Stimulated activated CD4-positive, alpha-beta T cell treated with anti-CD3 and anti-CD28 coated beads, Interleukin-1b, Interleukin-23, amount 100 ng/mL, for 24 hours (primary cell): ENCODE measurements at places on chromosomes 3 and 15.

GRCh38 chr15:88541709-88542341 lies 4.7 kb downstream of the DET1 start:
- DNase-seq = no peak

GRCh38 chr3:180332608-180333007 lies 269.4 kb upstream of the TTC14 start:
- no peak for DNase-seq

DNA sequence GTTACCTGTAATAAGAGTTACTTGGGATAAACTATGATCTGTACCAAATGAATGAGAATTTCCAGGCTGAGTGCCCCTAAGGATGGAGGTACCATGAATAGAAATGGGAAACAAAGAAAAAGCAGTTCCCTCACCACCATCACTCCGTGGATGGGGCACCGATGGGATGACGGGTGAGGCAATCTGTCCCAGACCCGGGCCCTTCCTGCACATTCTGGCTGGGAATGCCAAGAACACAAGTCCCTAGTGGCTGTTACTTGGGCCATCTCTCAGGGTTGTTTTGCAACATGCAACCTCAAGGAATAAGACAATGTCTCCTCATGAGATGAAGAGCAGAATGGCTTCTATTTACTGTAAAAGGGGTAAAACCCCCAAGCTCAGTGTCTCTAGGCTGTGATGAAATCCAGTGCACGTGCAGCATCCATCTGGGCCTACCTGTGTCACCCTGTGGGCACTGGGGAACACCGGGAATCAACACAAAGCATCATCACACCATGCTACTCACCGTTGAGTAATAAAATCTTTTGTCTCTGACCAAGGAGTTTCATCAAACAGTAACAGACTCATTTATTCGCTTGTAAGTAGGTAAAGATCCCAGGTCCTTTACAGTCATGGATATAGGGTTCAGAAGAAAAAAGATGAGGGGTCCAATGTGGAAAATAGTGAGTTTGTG lies 22.3 kb downstream of the GNB4 start:
- no peak for DNase-seq

DNA sequence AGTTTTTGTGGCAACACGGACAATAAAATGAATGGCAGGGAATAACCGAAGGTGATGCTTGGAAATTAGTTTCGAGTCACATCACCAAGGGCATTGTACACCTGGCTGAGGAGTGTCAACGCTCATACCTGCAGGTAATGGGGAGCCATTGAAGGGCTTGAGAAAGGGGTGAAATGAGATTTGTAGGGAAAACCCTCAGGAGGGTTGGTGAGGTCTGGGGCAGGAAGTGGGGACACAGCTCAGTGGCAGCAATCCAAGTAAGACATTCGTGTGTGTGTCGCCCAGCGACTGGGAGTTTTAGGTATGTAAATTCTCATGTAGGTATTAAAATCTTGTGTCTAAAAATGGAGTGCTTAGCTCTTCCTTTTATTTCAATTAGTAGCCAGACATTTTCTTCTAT lies 14.3 kb downstream of the PARP14 start:
- DNase-seq = no peak

DNA sequence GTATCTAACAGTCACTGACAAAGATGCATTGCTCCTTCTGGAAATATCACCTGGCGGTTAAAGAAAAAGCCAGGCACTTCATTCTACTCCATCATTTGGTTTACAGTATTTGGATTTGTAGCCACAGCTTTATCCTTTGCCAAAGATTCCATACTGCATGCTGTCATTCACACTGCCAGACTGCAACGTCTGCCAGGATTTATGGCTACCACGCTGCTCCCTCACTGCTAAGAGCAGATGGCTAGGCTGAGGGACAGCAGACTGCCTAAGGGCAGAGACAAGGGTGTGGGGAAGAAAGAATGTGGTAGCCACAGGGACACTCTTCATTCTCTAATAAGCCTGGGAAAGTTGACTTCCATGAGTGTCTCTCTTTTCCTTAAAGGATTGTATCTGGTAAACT lies 1047.0 kb downstream of the TUSC7 start:
- no peak for DNase-seq

DNA sequence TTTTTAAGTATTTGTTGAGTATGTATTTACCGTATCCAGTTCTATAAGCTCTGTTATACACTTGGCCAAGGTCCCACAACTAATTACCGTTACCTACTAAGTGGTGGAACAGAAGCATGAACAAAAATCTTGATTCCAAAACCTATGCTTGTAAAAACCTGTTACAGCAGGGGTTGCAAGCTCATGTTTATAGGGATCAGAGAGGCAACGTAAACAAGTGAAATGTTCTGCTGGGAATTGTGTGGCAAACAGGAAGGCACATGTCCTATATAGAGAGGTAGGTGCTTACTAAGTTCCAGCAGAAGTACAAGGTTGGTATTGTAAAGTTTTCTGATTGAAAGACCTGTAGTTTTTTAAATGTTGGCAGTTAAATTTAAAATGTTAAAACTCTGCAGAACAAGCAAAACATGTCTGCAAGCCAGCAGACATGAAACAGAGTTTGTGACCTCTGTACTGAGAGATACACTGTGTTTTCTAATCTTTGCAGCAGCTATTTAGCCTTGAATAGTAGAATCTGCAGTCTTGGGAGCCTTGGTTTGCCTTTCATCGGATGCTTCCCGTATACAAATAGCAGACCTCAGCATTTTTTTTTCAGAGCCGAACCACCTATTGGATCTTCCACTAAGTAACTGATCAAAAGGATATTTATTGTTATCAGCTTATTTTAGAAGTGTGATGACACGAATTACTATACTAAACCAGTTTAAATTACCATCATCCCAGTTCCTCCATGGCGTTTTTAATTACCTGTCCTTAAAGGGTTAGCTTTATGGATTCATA lies 11.4 kb downstream of the IREB2 start:
- DNase-seq = no peak

DNA sequence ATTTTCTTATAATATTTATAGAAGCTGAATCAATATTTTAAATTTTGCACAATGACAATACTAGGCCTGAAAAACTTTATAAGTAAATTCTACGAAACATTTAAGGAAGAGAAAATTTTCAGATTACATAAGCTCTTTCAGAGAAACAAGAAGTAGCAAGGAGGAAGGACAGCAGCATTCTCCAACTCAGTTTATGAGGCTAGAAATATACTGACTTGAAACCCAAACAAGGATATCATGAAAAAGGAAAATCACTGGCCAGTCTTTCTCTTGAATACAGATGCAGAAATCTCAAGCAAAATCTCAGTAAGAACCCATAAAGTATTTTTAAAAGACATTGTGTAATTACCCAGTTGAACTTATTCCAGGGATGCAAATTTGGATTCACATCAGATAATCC lies 121.3 kb downstream of the STAC start:
- DNase-seq = no peak

DNA sequence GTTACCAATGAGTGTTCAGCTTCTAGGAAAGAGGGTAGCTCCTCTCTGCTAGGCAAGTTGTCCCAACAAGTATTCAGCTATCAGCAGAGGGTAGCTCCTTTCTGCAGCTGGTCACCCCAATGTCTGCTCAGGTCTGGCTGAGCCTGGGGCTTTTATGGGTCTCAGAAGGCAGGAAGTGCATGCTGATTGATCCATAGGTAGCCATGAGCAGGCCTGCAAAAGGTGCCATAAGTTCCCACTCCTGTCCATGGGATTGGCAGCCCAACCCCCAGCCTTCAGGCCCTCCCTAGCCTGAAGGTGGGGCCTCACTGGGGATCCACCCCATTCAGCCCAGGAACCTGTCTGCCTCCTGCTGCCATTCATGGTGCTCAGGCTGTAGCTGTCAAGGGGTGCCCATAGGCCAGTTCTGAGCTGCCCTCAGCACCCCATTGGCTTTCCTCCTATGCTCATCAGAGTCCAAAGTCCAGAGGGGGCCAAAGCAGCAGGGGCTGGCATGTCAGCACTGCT lies 34.6 kb upstream of the DNAJC13 start:
- DNase-seq = no peak

DNA sequence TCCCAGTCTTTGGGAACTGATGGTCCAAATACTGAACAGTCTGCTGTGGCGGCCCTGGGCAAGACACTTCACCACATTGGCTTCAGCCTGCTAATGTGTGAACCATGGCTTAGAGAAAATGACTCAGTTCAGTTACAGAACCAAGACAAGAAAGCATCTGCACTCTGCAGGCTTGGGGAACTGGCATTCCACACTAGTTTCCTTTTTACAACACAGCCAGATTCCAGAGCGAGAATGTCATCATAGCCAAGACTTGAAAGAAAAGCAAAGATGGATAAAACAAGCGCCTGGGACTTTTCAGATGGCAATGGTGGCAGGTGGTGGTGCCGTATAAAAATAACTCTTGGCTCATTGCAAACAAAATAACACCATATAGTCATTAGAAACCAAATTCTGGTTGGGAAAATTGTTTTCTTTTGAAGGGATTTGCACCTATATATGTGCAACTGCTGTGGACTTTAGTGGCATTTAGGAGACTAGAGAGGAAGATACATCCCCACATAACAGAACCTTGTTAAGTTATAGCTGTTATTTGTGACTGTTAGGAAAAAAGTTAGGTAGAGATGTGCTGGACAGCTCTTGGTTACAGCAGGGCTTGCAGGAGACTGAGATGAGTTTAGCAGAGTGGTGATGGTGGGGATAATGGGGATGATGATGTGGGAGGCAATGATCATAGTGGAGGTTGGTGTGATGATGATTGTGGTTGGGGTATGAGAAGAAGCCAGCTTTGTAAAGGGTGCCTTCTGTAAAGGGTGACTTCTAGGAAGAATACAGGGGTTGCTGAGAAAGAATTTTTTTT lies 273.6 kb downstream of the THRB start:
- no peak for DNase-seq

GRCh38 chr15:38482572-38482971 lies 28.6 kb downstream of the FAM98B start:
- no peak for DNase-seq

DNA sequence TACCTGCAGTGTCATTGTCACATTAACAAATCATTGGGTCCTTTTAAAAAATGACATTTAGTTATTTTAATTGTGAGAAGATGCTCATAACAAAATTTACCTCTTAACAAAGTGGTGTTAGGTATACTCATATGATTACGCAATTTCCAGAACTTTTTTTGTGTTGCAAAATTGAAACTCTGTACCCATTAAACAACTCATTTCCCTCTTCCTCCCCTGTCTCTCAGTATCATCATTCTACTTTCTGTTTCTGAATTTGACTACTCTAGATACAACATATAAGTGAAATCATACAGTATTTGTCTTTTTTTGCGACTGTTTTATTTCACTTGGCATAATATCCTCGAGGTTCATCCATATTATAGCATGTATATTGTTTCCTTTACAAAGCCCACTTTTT lies 58.7 kb upstream of the CHST2 start:
- DNase-seq = no peak

DNA sequence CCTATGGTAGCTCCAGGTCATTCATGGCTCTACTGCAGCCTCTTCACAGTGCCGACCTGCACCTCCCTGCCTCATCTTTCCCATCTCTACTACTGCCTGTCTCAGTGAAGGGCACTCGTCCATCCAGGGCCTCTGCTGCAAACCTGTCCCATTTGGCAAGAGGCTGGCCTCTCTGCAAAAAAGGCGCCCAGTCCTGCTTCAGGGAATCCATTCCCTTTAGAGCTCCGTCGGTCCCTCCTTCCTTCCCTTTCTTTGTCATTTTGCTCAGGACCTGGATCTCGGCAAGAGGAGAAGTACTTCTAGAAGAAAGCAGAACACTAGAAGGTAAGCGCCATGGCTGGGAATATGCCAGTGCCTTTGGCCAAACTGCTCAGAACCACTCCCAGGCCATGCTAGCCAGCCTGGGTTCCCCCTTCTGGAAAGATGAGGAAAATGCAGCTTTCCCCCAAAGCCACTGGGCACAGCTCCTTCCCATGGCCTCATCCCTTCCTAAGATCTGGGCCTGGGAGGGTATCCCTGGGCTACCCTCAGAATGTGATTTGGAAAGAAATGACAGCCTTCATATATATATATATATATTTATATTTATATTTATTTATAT lies 6.4 kb upstream of the ISL2 start:
- DNase-seq = no peak

DNA sequence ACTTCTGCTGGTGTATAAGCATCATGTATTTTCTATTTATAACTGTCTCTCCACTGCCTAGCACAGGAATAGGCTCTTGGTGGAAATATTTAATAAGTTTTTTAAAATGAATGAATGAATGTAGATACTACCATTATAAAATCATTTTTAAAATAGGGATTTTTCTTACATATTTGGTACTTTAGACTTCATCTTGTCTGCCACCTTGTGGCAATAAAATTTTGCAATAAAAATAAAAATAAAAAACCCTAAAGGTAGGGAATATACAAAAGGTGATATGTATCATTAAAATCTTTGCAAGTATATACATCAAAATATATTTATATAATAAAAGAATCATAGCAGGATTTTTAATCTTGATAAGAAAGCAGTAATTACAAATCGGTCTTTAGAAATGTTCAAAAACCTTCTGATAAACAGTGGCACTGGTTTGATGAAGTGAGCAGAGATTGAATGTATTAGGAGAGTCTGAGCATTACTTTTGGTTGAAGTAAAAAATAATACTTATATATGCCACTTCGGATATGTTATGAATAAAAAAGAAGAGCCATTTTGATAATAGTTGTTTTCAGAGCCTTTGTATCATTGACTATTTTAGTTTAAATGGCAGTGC lies 95.2 kb downstream of the SPATA16 start:
- no peak for DNase-seq
